ENCODE measurements at places on chromosomes 3 and 15.

- no peak for DNase-seq
These were observed 26.1 kb downstream of the ATRIP start for GRCh38 chr3:48472673-48472922.

- DNase-seq, result no peak
These were observed 16.5 kb downstream of the KLHL25 start for GRCh38 chr15:85778107-85778776.

DNA sequence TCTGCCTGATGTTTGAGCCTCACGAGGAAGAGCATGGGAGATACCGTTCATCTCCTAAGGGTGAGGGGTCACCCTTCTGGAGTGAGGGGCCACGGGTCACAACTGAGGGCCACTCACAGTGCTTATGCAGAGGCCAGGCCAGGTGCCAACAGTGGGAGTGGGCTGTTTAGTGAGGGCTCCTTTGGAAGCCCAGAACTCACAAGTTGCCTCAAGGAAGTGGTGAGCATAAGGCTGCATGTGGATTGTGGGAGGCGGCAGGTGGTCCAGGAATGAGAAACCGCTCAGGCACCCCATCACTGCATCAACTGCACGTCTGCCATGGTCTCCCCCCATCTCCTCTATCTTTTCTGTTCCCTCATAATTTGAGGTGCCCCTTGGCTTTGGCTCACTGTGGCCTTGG is 26.5 kb downstream of the SPSB4 start:
- no peak for DNase-seq

GRCh38 chr3:44235604-44236484 is 5.8 kb upstream of the TOPAZ1 start:
- DNase-seq, result no peak

DNA sequence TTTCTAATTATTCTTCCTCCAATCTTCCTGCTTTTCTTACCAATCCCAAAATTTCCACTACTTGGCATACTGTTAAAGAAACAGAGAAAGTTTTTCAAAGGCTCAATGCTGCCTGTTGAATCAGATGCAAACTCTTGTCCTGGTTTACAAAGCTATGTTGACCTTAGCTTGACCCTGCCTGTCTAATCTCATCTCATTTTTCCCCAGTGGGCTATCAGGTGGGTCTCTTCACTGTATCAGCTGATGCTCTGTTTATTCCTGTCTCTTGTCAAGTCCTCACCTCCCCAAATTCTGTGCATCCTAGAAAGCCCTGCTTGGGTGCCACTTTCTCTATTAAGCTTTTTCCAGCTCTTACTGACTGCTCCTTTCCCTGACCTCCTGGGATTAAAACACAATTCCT is 18.2 kb downstream of the NFKBIZ start:
- no peak for DNase-seq

- no peak for DNase-seq
These were observed 18.5 kb downstream of the NPHP3 start for GRCh38 chr3:132703733-132704132.

DNA sequence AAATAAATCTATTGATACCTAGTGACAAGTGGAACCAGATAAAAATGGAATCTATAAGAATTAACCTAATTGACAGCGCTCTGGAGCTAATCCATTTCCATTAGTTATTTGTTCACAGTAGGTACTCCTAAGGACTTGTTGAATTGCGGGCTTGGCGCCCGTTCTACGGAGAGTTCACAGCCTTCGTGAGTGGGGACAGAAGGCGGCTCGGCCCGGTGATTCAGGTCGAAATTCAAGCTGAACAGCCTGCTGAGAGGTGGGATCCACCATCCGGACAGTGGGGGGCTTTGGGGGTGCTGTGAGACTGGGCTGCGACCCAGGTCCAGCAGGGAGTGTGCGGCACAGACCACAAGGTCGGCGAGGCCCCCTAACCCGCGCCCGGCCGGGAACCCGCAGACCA is 779 bp upstream of the CTNNB1 start:
- DNase-seq, result no peak
